ENCODE measurements at places on chromosomes 2 and 18.

- no peak for DNase-seq
These were observed 430 bp upstream of the CELF4 start for GRCh38 chr18:37565977-37566478.

DNA sequence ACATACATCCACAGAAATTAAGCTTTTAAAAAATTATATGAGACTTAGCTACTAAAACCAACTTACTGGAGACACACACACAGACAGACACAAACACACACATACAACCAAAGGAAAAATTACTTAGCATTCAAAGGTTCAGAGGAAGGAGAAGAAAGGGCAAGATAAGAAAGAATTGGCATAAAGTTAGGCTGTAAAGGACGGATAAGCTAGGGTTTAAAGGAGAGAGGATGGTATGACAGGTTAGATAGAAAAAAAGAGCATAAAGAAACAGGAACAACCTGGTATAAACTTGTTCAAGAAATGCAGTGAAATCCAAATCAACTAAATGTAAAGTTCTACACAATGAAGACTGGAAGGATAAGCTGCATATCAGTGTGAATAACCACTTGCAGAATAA lies 73.4 kb downstream of the SLC66A3 start:
- DNase-seq = no peak

- DNase-seq = no peak
These were observed 198.5 kb upstream of the ZEB2 start for GRCh38 chr2:144718376-144718775.

DNA sequence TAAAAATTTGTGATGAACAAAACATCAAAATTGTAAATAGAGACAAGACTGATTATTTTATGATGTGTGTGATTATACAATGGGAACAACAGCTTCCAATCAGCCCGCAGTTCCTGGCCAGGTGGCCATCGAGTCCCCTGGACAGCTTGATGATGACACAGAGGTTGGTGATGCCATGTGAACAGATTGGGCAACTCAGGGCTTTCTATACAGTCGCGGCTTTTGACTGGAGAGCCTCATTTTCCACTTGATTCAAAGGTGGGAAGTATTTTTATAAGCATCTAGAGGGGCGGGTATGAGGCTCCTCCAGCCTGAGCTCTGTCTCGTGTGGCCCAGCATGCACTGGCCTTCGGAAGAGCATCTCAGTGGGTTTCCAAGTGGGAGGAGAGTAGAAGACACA lies 14.9 kb upstream of the HPCAL1 start:
- DNase-seq = no peak

- no peak for DNase-seq
These were observed 52.5 kb downstream of the IL1RL2 start for GRCh38 chr2:102239344-102239743.

- no peak for DNase-seq
These were observed 685.1 kb downstream of the NRXN1 start for GRCh38 chr2:50346629-50347357.

DNA sequence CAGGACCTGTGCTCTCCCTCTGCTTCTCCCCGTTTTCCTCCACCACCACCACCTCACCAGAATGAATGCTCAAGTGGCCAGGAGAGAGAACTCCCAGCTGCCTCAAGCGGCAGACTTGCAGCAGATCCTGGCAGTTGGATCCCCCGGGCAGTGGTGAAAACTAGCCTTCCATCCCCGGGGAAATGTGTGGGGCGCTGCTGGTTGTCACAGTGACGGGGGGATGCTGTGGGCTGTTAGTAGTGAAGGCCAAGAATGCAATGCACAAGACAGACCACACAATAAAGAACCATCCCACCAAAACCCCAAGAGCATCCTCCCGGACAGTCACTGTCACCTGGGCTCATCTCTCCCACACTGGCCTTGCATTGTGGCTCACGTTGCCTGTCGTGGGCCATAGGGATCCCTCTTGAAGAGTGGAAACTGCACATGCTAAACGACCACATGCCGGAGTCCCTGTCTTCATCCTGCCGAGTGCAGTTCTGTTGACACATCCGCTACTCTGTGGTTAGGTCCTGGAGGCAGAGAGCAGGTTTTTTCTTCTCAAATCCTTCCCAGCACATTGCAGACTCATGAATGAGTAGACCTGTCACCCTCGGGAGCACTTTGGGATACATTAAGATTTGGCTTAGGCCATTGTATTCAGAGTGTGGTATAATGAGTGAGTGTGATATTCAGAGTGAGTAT lies 13.5 kb downstream of the SPATA3 start:
- no peak for DNase-seq

DNA sequence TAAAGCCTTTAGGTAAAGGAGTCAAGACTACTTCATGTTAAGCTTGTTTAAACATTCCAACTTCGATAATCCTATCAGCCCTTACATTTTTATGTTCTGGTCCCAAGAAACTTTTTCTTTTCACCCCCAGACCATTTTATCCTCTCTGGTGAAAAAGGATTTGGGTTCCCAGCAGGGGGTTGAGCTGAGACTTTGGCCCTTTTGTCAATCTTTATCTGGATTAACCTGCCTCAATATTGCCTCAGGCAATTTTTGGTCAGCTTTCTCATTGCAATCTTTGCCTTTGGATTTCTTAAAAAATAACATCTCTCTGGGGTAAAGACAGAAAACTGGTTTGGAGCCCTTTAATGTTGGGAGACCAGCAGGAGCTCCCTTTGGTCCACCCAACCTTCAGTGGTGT lies 33.9 kb upstream of the CSRNP3 start:
- DNase-seq = no peak

GRCh38 chr2:161102770-161103450 lies 57.3 kb upstream of the TANK start:
- DNase-seq = no peak

DNA sequence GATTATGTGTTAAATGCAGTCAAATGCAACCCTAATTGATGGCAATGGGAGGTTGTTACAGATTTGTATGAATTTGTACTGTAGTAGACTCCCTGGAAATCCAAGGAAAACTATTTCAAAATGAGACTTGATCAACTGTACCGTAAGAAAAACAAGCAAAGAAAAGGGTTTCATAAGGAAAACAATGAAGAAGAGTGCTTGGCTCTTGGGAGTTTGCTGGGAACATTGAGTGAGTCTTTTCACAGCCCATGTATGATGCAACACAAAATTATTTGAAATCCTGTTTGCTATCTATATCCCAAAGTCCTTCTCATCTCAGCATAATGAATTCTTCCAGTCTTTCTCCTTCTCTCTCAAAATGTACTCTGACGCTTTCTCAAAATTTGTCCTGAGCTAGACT lies 67.0 kb upstream of the OSR1 start:
- DNase-seq = no peak

GRCh38 chr2:174750923-174751441 lies 13.3 kb downstream of the CHRNA1 start:
- DNase-seq = no peak

Data from GM04504 (cell line).